C1 segment of cervical spinal cord (tissue), 14 donors: ENCODE measurements at places on chromosomes 4 and X.

DNA sequence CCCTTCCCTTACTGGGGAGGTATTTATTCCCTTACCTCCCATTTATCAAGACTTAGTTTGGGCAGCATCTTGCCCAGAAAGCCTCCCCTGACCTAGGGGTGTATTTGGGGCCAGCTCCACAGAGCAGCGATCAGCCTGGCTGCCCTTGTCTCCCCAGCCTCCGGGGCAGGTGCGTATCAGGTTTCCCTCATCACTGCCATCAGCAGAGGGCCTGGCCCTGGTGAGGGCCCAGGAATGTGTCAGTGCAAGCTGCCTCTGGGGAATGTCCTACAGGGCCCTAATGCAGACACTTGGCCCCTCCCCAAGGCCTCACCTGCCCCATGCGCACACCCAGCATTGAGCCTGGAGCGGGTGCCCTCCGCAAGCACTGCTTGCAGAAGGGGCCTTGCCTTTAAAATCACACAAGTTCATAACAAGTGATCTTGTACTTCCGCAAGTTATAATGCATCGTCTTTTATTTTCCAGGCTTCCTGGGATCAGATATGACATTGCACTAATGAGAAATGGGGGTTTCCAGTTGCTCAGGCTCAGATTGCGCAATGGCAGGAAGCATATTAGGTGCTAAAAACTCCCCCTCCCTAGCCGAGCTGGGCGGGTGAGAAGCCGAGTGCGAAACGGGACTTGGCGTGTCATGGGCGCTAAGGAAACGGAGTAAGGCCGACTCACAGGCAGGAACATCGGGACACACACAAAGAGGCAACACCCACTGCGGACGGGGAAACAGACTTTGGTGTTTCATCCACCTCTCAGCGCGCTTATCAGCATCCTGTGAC, 25.4 kb upstream of the AFAP1 start:
- no peak for DNase-seq

DNA sequence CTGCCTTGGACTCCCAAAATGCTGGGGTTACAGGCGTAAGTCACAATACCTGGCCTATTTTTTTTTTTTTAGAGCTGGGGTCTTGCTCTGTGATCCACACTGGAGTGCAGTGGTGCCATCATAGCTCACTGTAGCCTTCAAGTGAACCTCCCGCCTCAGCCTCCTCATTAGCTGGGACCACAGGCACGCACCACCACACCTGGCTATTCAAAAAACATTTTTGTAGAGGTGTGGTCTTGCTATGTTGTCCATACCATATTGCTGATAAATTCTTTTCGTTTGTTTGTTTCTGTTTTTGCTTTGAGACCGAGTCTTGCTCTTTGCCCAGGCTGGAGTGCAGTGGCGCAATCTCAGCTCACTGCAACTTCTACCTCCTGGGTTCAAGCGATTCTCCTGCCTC, 21.6 kb downstream of the ENOPH1 start:
- DNase-seq, result no peak

DNA sequence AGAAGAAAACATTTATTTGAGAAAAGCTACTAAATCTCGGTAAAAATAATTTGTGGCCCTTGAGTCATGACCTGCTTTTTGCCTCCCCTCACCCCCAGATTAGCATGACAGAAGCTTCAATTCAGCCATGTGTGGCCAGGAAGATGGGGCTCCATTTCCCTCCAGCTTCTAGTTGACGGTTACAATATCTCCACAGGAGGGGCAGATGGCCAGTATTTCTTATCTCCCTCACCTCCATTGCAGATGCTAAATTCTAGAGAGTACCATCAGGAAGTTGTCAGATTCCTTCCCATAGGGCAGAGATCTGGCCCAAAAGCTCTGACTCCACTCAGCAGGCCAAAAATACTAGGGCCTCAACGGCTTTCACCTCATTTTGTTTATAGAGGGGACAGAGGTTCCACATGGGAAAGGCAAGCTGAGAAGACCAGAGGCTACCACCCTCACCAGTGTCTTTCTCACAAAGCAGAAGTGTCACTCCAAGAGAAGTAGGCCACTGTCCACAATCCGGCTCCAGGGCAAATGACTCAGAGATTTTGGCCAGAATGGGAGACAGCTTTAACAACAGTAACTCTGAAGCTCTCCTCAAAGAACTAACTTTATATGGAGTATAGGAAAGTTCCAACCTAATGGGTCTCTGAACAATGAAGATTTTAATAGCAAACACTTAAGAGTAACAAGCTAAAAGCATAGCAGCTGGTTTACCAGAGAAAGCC, 108.3 kb downstream of the TBC1D19 start:
- no peak for DNase-seq

DNA sequence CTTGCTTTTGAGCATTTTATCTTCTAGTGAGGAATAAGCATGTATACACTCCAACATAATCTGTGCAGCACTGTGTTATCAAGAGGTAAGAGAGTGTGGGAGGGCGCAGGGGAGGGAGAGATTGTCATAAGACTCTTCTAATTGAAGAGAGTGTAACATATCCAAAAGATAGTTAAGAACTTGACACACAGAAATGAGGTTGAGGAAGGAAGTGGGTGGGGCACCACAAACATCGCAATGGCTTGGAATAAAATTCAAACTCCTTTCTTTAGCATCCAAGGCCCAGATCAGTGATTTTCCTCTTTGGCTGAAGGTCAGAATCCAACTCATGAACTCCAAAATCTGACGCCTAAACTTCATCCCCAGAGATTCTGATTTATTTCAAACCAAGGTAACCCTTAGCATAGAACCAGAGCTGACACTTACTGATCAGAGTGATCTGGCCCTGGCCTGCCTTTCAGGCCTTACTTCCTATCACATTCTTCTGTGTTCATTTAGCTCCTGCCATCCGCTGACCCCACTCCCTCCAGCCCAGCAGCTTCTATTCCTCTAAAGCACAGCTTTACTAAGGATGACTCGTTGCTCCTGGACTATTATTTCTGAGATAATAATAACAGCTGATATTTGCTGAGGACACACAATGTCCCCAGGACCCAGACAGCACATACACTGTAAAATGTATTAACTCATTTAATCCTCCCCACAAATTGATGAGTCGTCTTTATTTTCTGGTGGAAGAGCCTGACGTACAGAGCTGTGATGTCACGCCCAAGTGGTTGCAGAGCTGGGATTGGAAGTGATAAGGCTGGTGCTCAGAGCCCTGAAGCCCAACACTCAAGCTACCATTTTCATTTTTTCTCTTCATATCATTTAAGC, 10.6 kb upstream of the CTSO start:
- no peak for DNase-seq

- DNase-seq, result no peak
These were observed 68.9 kb upstream of the CAPN6 start for GRCh38 chrX:111339212-111339611.

GRCh38 chr4:118954246-118954645, 65.6 kb downstream of the SYNPO2 start:
- no peak for DNase-seq

GRCh38 chr4:141724646-141725045, 88.3 kb downstream of the IL15 start:
- no peak for DNase-seq
